ENCODE measurements at places on chromosomes 5 and 9.

DNA sequence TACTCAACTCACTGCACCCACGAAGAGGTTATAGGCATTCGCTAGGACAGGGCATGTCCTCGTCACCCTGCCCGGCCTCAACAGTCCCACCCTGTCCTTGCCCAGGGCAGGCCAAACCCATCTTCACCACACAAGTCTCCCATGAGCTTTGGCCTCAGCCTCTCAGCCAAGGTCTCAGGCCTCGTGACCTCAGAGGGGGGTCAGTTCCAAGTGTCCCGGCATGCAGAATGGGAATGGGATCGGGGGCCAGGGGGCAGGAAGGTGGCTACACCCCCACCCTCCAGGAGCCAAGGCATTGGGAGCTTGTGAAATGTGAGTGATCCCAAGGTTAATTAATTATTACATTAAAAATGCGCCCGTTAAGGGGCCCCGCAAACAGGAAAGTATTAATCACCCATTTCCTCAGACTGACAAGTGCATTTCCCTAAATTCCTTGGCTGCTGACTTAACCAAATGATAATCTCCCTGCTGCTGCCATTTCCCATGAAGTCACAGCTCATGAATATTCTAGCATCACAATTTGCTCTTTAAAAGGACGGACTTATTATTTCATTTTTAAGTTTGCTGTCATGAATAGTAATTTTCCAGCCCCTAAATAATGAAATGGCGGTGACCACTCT is 8.0 kb upstream of the UBAC1 start:
- no peak for DNase-seq

DNA sequence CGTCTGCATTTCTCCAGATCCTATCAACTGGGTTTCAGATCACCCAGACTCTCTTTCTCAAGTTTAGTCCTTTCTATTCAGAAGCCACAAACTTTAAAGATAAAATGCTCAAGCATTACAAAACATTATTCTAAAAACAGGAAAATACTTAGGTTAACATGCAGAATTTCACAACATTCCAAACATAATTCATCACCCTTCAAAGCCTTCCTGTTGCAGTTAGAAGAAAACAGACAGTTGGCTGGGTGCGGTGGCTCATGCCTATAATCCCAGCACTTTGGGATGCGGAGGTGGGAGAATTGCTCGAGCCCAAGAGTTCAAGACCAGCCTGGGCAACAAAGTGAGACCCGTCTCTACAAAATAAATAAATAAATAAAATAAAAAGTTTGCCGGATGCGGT is 7.7 kb upstream of the OCLN start:
- DNase-seq, result no peak

GRCh38 chr5:88858392-88858791 is 24.6 kb downstream of the MEF2C start:
- DNase-seq, result no peak

GRCh38 chr9:91403665-91404543 is 19.7 kb downstream of the NFIL3 start:
- DNase-seq, result no peak

DNA sequence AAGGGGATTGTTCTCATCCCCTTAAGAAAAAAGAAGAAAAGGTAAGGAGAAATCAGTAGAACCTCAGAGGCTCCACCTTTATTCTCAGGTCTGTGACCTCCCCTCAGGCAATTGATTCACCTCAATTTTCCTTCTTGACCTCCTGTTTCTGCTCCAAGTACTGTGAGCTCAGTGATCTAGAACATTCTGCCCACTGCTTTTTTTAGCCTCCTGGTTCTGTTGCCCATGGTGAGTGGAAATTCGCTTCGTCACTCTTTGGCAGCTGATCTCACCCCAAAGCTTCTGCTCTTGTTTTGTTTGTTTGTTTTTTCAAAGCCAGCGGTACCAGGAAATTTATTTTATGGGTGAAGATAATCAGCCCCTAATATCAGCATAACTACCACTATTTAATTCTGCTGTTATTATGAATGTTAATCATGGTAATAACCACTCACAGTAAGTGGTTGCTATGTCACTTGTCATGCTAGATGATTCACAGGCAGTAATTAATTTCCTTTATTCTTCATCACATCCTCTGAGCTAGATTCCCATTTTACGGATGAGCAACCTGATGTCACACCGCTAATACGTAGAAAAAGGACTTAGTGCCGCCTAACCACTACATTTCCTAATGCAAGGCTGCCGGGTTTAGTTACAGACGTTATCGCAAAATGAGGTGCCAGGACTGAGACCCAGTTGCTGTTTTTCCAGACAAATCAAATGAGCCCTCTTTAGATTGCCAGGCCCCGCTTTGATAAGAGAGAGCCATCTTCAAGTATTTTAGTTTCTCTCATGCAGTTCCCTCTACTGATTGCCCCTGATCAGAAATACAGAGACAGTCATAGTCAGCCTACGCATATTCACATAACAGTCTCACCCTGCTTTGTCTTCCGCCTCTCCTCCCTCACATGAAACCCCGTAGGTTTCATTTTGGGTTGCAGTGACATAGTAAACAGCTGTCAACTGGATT is 78.2 kb downstream of the CYFIP2 start:
- DNase-seq, result peak; percentile 11

GRCh38 chr5:178284093-178284675 is 51.6 kb upstream of the PHYKPL start:
- no peak for DNase-seq

GRCh38 chr9:127838375-127839078 is 15.9 kb downstream of the ENG start:
- no peak for DNase-seq

GRCh38 chr9:15069106-15069505 is 158.9 kb upstream of the FREM1 start:
- DNase-seq, result no peak

- DNase-seq, result no peak
Observed at GRCh38 chr5:57665146-57665936, 182.7 kb upstream of the ACTBL2 start.

All from effector memory CD8-positive, alpha-beta T cell (primary cell).